ENCODE measurements at places on chromosomes 6 and 20.

DNA sequence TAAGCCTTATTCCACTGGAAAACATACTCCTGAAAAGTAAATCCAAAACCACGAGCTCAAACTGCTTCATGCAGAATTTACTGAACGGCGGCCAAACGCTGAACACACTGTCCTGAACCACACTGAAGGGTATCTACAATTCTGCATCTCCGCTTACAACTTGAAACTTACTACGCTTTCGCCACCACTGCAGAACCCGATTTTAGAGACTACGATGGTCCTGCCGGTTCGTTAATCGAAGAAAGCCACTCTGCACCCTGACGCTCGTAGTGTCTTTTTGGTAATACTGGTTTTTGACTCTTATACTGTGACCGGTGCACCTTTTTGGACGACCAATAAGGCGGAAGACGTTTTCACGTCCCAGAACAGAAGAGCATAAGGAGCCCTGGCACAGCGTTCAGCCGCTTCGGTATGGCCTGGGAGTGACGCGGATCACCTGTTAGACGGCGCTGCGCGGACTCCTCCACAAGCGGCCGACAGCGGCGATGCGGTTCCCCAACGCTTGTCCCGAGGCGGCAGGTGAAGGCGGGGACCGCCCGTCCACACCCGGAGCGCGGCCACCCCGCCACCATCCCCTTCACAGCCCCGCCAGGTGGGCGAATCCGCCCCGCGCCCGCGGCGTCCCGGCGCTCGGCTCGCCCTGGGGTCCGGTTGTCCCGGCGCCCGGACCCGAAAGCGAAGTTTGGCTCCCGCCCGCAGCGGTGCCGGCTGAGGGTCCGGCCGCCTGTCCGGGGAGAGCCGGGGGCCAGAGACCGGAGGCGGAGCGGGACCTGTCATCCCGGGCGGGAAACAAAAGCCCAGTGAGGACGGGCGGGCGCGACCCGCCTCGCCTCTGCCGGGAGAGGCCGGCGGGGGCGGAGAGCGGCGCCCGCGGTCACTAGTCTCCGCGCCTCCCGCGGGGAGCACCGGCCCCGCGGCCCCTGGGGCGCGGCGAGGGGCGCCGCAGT, 784 bp downstream of the FKBP5 start:
- peak; percentile 31 for DNase-seq

DNA sequence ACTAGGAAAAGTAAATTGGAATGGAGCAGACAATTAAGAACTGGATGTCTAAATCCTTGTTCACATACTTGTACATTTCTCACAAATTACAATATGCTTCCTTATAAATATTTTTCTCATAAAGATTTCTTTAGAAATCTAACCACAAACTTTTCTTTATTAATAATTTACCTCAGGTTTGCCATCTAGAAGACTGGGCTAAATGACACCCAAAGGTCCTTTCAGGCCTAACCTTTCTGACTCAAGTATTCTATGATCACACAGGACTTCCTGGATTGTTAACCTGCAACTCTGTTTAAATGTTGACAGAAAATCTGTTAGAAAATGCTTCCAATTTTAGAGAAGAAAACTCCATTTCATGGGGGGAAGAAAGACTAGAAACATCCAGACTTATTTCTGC, 330.5 kb upstream of the MAP3K7 start:
- no peak for DNase-seq

DNA sequence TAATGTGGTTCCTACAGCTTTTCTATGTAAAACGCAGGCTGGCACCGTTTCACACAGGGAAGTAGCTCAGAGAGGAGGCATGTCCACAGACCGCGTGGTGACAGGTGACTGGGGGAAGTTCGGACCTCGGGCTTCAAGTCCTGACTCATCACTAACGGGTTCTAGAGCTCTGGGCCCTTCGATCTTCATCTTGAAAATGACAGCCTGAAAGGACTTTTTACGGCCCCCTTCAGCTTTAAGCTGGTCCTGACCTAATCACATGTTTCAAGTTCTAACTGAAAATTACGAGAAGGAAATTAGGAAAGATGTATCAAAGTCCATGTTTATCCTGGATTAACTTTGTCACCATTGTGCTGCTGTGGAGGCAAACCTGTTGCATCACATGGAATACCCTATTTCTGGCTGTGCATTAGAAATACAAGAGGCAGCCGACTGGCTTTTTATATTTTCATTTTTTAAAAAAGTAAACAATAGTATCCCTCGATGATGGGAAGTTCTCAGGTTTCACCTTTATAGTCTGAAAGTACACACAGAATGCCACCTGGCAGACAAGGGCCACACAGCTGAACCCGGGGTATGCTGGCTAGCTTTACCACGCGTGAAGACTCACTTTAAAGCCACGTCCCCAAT, 2.0 kb downstream of the MAN1A1 start:
- no peak for DNase-seq

DNA sequence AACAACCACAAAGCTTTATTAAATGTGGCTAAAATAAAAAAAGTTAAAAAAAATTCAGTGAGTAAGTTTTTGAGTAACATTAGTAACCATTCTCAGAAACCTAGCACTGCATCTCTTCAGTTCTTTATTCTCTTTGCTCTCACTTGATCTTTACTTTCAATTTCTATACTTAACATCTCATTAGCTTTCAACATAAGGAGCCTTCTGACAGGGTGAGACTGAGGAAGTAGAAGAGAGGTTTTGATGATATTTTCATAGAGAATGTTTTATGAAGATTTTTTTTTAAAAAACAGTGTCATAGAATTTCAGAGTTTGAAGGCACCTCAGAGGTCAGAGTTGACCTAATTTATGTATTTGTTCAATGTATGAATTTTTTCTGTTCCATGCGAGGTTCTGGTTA, 60.8 kb downstream of the FAM83B start:
- DNase-seq: no peak

DNA sequence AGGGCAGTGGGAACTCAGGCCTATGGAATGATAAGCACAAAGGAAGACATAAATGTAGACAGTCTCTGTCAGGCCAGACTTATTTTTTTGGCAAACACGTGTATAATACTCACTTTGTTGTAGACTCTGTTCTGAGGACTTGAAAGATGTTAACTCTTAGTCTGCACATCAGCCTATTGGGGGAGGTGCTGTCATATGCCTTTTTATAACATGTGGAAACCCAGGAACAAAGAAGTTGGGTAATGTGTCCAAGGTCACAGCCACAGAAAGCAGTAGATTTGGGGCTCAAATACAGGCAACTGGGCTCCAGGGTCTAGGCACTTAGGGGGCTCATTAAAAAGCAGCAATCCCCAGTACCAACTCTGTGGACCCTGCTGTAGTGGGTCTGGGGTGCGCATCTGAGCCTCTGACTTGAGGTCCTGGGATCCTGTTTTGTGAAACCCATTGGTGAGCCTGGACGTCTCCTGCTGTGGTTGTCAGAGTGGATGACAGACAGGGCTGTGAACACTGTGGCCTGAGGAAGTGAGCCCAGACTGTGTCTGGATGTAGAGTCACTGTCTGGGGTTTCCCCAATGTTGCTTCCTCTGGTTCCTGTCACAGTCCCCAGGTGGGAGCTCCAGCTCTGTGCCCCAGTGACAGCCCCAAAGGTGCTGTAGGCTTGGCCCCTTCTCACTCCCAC, 50.0 kb downstream of the CDH26 start:
- DNase-seq: no peak

- DNase-seq: no peak
Measured at GRCh38 chr6:157091243-157091642, 232.1 kb downstream of the TMEM242 start.

GRCh38 chr20:57412347-57413029, 21.3 kb downstream of the RBM38 start:
- no peak for DNase-seq

DNA sequence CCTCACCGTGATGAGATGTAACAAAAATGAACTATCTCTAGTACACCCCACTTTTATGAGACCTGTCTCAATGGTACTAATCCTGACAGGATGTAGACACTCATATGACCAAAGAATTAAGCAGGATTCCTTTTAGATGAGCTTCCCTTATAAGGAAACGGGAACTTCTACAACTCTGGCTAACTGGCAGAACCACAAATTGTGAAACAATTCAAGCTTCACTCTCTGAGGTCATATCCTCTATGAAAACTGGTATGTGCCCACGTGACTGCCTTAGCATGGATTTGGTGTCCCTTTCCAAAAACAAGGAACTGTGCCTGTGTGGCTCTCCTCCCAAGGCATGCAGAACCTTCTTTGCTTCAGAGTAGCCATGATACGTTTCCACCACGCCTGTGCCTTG, 14.1 kb upstream of the CPNE5 start:
- DNase-seq: no peak
